ENCODE measurements at places on chromosomes 5 and 9.

DNA sequence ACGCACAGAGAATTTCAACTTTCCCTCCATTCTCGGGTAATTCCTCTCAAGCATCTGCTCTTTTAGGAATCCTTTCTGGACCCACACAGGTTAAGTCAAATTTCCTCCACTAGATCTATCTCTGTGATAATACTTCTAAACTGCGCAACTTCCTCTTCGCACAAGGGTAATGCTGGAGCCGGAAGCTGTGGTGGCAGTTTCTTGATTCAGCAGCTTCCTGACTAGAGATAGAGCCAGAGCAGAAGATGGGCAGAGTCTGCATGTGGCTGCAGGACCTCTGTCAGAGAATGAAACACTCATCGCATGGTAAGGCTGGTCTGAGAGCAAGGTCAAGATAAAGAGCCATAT lies 11.1 kb upstream of the CDC42SE2 start:
- DNase-seq: no peak

DNA sequence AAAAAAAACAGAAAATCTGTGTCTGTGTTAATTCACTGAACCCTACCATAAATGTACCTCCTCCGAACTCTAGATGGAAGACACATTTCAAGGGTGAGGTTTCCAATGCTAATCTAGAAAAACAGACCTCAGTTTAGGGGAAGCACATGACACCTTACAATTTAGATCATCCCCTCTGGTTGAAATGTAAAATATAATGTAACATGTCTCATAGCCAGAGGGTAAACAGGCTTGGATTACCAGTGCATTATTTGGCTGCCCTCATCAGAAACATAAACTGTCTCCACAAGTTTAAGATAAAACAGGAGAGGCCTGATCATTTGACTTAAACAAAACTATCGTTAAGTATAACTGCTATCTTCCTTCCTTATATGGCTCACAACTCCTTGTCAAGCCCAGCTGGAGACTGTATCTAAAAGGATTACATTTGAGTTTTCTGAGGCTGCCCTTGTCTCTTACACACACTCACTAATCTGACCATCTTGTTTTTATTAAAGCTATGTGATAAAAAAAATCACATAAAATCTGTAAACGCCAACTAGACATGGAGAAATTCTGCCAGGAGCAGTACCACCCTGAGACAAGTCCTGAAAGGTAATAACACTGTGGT lies 105.7 kb downstream of the LURAP1L start:
- no peak for DNase-seq

DNA sequence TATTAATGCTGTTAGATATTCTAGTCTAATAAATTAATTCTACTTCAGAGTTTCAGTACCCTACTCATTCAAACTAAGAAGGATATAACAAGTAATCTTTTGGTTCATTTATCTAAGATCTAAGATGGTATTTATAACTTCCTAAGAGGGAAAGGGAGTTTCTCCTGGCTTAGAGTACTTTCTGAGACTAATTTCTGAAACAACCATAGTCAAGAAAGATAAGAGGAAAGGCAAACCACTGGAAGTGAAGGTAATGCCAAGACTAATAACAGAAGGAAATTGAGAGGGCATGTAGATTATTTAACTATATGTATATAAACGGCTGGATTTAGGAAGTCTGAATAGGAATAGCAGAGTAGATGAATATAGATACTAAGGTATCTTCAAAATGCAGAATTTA lies 112.4 kb upstream of the ACOT12 start:
- no peak for DNase-seq

DNA sequence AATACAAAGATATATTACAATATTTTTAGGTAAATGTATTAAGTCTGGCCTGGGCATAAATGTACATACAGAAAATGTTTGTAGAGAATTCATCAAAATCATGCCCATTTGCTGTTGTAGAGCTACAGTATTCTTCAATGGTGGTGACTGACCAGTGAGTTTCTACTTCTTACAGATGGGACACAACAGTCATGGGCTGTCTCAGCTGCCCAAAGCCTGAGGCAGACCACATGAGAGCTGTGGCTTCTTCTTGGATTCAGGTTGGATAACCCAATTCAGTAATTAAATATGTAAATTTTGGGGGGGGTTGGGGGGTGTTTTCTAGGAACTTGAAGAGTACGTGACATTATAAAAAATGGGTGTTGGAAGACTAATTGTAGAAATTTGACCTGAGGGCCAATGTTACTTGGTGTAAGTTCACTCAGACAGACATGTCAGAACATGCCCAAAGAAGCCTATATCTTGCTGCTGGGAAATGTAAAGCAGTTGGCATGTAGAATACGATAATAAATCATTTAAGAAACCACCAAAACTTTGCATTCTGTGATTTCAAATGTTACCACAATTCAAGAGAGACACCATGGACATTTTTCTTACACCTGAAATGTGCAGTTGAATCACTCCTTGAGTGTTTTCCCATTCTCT lies 17.9 kb downstream of the STARD4 start:
- no peak for DNase-seq

- no peak for DNase-seq
Measured at GRCh38 chr5:75690669-75691068, 26.6 kb downstream of the POC5 start.

All from D341Med (cell line).